Anterior cingulate cortex (tissue), 58 donors: ENCODE measurements at places on chromosomes 7 and 10.

GRCh38 chr10:50946991-50947781 is 61.8 kb upstream of the A1CF start:
- no peak for DNase-seq

DNA sequence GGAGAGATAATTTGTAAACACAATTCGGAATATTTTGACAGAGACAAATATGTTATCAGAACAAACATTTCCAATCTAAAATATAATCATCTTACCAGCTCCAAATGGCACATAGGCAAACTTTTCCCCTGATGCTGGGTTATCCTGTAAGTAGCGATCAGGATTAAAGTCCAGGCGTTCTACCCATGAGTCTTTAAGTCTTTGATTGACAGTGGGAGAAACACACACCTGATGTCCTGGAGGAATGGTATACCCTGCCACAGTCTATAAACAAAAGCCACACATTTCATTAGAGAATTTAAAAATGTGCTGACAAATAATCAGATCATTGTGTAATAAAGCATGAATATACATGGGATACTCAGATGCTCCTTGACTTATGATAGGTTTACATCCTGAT is 17.3 kb downstream of the CYP51A1 start:
- no peak for DNase-seq

DNA sequence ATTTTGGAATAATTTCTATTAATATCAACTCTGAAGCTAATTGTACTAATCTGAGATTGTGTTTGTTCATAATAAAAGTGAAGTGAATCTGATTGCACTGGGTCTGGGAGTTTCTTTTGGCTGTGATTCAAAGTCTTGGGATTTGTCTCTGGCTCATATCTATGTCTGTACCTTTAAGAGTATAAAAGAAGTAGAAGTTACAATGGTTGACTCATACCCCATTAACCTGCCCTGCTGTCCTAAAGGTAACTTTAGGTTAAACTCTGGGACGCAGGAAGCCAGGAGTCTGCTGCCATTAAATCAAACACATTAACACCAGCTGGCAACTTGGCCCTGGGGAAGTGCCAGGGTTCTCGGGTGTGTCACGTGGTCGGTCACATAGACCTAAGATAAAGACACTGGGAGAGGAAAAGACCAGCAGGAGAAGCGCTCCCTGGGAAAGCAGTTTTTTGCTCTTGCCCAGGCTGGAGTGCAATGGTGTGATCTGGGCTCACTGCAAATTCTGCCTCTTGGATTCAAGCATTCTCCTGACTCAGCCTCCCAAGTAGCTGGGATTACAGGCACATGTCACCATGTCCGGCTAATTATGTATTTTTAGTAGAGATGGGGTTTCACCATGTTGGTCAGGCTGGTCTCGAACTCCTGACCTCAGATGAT is 17.8 kb downstream of the SCD start:
- DNase-seq, result no peak

GRCh38 chr7:45922810-45923209 is 1.7 kb upstream of the IGFBP3 start:
- DNase-seq, result no peak

DNA sequence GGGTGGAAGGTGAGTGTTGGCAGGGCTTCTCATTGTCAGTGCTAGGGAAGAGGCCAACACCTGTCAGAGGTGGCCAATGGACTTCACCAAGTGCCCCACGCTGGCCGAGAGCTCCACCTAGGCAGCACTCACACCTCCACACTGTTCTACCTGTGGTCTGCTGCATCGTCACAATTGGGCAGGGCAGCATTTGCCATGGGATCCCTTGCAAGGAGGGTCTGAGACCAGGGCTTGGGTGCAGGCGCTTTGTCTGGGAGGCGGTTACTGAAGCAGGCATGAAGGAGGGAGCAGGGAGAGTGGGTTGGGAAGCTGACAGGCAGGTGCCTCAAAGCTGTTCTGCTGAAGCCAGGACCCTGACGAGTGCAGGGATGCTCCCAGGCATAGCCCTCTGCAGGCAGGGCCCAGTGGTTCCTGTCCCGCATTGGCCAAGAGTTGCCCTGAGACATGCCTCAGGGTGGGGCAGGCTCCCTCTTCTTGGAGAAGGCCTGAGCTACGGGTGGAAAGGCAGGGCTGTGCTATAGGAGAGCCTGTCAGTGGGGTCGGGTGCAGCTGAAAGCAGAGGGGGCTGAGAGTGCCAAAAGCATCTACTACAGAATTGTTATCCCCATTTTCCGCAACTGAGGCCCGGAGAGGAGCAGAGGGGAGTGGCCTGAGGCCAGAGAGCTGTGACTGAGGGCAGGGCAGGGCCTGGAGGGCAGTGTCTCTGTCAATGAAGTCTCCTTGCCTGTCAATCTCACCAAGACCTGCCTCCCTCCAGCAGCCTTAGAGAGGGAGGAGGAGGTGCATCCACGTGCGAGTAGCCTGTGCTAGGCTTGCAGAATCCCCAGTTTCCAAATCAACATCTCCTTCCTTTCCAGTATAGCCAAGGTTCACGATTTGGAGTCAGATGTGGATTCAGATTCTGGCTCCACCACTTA is 4.0 kb downstream of the RBP3 start:
- no peak for DNase-seq

DNA sequence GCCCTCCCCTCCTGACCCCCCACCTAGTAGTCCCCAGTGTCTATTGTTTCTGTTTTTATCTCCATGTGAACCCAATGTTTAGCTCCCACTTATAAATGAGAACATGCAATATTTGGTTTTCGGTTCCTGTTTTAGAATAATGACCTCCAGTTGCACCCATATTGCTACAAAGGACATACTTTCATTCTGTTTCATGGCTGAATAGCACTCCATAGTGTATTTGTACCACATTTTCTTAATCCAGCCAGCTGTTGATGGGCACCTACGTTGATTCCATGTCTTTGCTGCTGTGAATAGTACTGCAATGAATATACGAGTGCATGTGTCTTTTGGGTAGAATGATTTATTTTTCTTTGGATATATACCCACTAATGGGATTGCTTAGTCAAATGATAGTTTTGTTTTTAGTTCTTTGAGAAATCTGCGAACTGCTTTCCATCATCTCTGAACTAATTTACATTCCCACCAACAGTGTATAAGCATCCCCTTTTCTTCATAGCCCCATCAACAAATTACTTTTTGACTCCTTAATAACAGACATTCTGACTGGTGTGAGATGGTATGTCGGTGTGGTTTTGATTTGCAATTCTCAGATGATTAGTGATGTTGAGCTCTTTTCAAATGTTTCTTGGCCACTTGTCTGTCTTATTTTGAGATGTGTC is 128.4 kb upstream of the PHYHIPL start:
- no peak for DNase-seq

DNA sequence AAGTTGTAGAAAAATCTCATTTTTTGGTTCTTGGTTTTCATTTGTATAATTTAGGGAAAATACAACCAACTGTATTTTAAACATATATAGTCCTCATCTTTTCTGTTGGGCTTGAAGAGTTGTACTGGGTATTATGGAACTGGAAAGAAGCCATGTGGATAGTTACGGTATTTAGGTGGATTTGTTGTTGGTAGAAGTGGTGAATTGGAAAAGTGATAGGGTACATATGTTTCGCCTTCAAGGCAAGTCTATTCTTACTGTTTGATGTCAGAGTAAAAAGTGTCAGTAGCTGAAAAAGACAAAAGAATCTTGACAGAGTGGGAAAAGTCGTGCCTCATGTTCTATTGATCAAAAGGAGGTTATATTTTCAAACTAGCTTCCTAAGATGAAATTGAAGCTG is 64.6 kb downstream of the GBF1 start:
- DNase-seq, result no peak

DNA sequence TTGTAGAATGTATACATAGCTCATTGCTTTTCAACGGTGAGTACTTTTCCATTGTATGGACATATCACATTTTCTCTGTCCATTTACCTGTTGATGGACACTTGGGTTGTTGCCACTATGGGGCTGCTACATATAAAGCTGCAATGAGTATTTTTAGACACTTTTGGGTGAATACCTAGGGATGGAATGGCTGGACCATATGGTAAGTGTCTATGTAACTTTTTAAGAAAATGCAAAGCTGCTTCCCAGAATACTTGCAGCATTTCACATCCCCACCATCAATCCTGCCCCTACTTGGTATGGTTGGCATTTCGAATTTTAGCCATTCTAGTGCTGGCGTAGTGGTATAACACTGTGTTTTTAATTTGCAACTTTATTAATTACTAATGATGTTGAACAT is 274.6 kb downstream of the TNS3 start:
- no peak for DNase-seq

DNA sequence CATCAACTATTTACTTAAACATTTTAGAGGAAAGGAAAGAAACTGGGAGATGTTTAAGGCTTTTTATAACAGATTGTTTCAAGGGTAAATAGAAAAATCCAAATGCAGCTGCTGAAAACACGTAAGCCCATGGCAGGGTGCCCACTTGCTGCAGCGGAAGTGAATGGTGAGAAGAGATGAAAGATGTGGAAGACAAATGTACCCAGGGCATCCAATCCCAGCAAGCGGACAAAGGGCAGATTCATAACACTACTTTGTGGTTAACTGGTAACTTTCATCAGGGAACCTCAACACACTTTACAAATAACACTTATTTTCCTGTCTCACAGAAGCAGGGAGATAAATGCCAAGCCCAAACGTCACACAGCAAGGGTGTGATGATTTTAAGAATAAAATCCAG is 358.4 kb downstream of the KCNMA1 start:
- no peak for DNase-seq

DNA sequence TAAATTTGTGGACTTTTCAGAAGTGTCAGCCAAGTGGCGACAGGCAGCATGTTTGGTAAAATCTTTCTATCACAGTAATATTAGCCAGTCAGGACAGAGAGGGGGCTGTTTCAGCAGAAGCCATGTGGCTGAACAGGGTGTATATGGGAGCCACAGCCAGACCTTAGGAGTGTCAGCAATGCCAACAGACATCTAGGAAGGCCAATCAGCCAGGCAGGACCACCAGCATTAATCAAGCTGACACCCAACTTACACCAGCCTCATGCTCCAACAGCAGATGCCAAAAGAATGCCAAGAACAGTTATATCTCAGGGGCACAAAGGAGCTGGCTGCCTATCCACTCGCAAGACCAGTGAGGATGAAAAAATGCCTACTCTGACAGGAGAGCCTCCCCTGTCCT is 54.8 kb downstream of the RAPGEF5 start:
- no peak for DNase-seq

- DNase-seq, result no peak
These were observed 26.5 kb upstream of the GPR141 start for GRCh38 chr7:37656913-37657530.

DNA sequence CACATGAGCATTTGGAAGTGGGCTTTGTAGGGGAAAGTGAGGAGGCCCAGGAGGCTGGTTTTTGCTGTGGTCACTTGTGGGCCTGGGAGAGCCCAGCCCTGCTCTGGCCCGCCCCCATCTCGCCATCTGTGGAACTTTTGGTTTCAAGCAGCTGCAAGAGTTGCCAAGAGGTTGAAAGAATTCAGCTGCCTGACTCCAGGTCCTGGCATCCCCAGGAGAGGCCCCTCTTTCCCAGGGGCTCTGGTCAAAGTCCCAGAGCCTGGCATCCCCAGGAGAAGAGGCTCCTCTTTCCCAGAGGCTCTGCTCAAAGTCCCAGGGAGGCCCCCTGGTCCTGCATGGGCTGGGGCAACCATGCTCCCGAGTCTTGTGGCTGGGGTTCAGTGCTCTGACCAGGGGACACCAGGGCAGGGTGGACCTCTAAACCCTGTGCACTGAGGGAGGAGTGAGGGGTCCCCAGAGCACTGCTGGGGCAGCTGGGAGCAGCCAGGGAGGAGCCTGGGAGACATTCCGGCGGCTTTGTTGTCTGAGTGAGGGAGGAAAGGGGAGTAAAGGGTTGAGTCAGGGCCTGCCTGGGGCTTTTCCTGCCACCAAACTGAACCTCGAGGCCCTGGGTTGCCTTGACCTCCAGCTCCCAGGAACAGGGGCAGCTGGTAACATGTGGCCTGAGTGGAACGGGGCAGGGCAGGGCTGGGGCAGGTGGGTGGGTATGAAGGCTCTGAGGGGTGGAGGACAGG is 27.7 kb upstream of the CSGALNACT2 start:
- DNase-seq, result no peak

DNA sequence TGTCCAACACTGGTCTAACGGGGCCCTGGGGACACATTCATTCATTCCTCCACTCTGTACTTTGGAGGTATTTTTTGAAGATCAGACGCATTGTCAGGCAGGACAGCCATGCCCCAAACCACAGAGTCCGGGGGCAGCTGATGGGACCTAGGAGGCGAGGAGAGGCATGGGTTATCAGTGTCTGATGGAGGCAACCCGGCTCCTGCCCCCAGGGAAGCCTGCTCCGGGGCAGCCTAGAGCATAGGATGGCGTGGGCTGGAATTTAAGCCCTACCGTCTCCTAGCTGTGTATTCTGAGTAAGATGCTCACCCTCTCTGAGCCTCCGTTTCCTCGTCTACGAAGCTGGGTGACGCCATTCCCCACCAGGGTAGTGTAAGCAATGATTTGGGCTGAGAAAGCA is 55.4 kb upstream of the ELN start:
- DNase-seq, result no peak

- peak; percentile 75 for DNase-seq
These were observed at the start of gene ZNF783 for GRCh38 chr7:149261829-149262617. ZNF783 (plus strand) TSS chr7:149262196; CDS start chr7:149262334, 138 bp downstream.

DNA sequence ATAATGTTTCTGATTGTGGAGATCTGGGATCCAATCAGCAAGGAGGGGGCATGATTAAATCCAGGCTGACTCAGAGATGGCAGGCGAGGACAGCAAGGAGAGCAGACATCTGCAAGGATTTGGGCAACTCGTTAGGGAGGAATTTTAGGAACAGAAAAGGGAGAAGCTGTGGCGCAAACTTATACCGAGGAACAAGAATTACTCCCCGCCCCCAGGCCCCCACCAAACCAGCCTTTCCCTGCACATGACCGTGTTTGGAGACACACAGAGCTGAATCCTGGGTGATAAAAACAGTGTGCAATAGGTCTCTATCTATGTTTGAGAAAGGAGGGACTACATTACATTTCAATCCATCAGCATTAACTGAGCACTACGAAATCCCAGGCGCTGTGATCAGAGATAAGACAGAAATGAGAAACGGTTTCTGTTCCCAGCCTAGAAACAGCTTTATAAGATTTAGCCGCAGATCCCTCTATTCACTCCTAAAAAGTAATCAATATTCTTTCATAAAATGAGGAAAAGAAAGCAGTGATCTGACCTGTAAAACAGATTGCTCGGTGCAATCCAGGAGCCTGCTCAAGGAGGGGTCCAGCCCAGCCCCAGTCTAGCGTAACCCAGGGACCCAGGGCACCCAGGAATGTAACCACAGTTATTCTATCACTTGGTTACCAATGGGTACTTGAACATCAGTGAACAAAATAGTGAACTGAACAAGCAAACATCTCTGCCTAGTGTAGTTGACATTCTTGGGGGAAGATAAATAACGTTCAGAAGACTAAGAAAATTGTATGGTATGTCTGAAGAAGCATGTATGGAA is 37.2 kb upstream of the RAPGEF5 start:
- peak; percentile 25 for DNase-seq

DNA sequence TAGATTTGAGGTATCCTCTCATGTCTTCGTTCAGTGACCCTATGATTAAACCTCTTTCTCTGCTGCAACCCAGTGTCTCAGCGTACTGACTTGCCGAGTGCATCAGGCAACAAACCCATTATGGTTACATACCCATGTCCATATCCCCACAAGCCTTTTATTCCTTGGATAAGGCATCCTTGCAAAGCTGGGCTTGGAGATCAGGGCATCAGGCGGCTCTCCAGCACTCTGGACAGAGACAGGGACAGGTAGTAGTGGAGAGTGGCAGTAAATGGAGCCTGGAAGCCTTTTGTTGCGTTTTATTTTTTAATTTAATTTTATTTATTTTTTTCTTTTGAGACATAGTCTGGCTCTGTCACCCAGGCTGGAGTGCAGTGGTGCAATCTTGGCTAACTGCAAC is 32.0 kb upstream of the NPFFR1 start:
- no peak for DNase-seq

GRCh38 chr7:26449175-26450165 is 157.8 kb downstream of the SNX10 start:
- DNase-seq, result no peak
